CD4-positive, alpha-beta T cell treated with Interleukin-17A for 4 hours (primary cell): ENCODE measurements at places on chromosomes 12 and 14.

- DNase-seq, result no peak
Measured at GRCh38 chr14:71891970-71892369, 40.3 kb upstream of the RGS6 start.

- peak; percentile 77 for DNase-seq
Measured at GRCh38 chr14:104650057-104650980, 39.1 kb upstream of the INF2 start.

DNA sequence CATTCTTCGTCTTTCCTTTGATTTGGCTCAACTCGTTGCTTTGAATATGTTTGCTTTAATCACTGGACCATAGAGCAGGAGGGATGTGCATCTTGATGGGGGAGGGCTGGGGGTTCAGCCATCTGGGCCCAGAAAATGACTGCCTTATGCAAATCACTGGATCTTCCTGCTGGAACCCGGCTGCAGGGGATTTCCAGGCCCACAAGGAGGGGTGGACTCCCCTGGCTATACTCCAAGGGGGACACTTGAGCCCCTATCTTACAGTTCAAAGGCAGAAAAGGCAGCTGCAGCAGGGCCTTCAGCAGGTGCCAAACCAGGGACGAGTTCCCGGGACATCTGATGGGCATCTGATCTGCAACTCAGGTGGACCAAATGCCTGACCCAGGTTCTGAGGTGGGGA, 122.5 kb downstream of the DICER1 start:
- DNase-seq, result no peak

GRCh38 chr14:50798048-50798421, 32.9 kb downstream of the NIN start:
- DNase-seq, result no peak

DNA sequence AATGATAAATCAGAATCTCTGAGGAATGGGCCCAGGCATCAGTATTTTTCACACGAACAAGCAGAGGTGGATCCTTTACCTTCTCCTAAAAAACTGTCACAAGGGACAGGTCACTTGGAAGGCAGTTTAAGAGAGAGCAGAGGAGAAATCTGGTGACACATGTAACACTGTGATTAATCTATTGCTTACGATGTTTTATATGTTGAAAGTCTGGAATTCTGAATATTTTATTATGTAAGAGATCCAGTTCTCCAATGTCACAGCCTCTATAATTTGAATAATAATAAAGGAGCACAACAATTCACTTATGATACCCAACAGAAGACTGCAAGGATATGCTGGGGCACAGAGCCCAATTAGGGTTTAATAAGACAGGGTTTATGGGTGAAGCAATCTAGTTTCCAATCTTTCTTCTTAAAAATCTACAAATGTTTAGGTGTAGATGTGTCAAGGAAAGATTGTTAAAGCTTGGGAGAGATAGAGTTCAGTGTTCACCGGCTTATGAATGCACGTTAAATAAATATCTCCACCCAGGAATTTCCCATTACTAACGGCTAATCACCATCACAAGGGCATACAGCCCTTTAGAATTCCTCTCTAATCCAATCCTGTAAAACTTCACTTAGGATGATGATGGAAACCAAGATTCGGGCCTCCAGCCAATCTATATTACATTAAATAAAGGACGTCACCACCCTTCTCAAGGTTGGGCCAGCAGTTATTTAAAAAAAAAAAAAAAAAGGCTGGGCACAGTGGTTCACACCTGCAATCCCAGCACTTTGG, 23.4 kb downstream of the DUSP16 start:
- no peak for DNase-seq

DNA sequence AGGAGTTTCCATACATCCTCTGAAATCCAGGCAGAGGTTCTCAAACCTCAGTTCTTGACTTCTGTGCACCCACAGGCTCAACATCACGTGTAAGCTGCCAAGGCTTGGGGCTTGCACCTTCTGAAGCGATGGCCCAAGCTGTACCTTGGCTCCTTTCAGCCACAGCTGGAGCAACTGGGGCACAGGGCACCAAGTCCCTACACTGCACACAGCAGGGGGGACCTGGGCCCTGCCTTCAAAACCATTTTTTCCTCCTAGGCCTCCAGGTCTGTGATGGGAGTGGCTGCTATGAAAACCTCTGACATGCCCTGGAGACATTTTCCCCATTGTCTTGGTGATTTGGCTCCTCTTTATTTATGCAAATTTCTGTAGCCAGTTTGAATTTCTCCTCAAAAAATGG, 10.6 kb downstream of the AREL1 start:
- no peak for DNase-seq

GRCh38 chr14:70622111-70622712, 19.5 kb upstream of the TTC9 start:
- peak; percentile 67 for DNase-seq

GRCh38 chr14:78292003-78292402, 121.8 kb downstream of the NRXN3 start:
- no peak for DNase-seq

DNA sequence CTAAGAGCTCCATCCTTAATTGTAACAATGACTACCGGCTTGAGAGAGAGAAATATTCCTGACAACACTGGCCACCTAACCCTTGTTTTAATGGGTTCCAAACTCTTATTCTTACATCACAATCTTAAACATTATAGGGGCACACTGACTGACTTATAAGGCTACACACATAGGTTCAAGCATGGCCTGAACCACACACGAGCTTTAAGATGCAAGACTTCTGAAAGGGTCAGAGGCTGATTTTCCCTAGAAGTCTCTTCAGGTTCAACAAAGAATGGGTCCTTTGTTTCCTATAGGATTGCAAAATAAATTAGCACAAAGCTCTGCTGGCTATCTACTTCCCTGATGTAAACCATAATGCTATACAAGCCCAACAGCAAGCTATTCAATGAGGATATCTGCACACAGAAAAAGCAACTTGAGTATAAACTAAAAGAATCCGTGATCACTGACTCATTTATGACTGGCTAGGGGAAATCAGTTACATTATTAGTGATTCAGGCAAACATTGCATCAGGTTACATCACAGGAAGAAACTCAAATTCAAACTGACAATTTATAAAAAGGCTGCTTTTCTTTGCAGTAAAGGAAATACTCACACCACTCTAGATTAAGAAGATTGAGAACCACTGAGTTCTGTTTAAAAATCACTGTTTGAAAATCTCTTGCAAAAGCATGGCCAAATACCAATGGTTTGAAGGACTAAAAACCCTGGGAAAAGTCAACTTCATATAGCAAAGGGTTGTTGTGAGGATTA, 8.5 kb downstream of the BTG1 start:
- peak; percentile 16 for DNase-seq

DNA sequence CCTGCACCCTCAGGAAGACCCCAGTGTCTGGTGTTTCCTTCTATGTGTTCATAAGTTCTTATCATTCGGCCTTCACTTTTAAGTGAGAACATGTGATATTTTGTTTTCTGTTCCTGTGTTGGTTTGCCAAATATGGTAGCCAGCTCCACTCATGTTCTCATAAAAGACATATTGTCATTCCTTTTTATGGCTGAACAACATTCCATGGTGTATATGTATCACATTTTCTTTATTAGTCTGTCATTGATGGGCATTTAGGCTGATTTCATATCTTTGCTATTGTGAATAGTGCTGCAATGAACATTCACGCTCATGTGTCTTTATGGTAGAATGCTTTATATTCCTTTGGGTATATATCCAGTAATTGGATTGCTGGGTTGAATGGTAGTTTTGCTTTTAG, 645.1 kb downstream of the SLC16A7 start:
- no peak for DNase-seq

DNA sequence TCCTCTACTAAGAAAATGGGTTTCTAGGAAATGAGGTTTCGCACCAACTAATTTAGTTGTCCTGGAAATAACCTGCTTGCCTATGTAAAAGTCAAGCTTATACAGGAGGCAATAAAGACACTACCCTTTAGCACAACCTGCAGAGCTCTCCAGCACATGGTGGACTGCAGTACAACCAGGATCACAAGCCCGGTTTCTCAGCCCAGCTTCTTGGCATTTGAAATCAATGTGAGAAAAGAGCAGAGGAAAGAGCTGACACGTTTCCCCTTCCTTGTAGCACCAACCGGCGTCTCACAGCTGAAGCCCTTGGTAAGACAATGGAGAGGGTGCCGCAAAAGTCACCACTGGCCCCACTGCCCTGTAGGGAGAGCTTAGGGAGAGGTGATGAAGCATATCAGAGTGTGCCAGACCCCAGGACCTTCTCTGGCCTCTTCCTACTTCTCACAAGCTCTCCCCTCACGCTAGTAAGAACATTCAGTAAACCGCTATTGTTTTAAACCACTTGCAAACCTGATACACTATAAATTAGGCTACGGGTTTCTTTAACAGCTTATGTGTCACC, 8.6 kb downstream of the SPTLC2 start:
- peak; percentile 16 for DNase-seq

GRCh38 chr12:98725476-98726247, 80.6 kb downstream of the APAF1 start:
- peak; percentile 45 for DNase-seq

DNA sequence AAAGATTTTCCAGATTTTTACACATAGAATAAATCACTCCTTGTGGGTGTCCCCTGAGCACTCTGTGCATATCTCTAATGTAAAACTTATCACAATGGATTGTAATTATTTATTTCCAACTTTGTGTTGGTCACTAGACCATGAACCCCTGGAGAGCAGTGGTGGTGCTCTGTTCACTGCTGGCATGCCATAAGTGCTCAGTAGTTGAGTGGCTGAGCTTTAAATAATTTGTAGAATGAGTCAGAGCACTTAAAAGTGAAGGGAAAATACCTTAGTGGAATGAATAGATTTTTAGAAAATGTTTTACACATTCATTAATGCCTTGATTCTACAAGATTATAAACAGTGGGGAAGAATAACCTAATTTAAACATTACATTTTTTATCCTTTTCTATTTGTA, 6.3 kb downstream of the MGAT4C start:
- no peak for DNase-seq

DNA sequence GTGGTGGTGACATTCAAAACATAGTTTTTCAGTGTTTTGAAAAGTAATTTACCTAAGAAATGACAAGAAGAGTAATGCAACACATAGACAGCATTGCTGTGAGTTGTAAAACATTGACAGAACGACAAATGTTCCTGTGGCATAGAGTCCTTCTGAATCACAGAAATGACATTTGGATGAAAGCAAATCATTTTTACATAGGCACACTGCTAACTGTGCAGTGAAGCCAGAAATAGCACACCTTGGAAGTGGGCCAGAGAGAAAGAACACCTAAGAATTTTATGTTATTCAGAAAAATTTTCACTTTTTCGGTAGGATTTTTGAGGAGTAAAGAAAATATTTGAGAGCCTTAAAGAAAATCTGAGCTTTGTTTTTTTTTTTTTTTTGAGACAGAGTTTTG, 100.6 kb downstream of the ANO4 start:
- DNase-seq, result no peak

DNA sequence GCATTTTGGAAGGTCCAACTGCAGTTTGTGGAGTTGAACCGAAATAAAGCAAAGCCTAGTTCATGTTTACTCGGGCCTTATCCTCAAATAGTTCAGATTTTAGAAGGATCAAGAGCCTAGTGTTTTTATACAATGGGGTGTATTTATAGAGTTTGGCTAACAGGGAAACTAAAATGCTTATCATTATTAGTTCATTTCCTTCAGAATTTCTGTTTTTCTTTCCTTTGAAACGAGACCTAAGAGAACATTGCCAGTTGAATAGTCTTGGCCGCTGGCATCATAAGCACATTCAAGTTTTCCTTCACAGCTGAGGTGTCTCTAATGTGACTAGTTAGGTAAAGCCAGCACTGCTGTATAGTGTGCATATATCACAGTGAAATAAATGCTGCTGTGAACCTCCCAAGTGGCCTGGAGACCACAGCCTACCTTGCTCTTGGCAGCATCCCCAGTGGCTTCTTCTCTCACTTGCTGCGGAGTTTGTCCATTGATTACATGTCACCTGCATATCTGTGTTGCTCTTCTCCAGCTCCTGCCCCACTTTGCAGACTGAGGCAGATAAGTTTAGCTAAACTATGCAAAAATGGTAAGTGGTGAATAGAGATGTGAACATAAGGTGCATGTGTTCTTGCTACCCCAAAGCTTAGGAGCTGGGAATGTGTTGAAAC, 88.8 kb downstream of the ANO6 start:
- no peak for DNase-seq

DNA sequence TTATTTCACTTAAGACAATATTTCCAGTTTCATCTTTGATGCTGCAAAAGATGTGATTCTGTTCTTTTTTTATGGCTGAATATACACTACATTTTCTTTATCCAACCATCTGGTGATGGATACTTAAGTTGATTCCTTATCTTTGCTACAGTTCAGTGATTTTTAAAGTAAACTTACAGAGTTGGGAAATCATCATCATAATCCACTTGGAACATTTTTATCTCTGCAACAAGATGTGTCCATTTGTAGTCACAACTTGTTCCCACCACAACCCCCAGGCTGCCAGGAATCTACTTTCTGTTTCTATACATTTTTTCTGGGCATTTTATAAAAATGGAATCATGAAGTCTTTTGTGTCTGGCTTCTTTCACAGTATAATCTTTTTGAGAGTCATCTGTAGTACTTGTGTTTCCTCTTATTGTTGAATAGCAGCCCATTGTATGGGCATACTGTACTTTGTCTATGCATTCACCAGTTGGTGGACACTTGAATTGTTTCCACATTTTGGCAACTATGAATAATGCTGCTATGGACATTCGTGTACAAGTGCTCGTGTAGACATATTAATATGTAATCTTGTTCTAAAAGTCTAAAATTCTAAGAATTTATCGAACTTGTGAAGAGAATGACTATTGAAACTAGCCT, 212.5 kb upstream of the DDHD1 start:
- no peak for DNase-seq

DNA sequence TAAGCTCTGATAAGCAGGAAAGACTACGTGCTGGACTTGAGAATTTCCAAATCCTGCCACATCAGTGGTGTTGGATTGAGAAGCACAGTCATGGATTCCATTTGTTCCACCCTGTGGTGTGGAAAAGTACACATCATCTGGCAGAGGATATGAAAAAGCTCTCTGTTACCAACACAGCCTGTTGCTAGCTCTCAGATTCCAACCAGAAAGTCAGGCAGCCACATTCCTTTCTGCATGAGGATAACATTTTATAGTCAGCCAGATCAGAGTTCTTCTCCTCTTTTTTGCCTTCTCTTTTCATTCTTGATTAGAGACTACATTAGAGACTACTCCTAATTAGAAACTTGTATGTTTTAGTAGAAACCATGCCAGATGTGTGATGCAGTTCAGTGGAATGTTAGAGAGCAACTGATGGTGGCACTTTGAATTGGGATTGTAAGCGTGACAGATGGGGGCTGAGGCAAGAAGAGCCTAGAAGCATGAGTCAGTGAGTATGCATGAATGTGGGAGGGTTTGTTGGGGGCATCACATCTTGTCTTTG, 61.2 kb upstream of the STXBP6 start:
- no peak for DNase-seq
